ENCODE measurements at places on chromosomes 12 and 14.

- no peak for DNase-seq
Observed at GRCh38 chr12:130796985-130797686, 41.9 kb downstream of the STX2 start.

- no peak for DNase-seq
Observed at GRCh38 chr14:77574446-77575115, 41.9 kb downstream of the SPTLC2 start.

- DNase-seq, result no peak
Observed at GRCh38 chr12:123989168-123989567, 16.2 kb downstream of the ZNF664 start.

DNA sequence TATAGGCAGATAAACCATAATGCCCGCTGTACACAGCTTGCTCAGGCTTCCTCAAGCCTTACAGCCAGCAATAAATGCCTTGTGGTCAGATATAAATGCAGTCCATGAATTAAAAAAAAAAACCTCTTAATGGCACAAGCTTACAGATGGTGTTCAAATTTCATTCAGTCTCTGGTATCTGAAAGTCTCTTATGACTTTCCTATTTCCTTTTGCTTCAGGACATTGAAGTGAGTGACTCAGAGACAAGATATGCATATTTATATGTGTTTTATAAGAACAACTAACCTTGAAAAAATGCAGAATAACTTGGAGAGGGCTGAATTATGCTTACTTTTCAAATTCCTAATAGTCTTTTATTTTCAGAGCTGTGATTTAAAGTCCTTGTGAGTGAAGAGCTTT is 426.9 kb upstream of the MIS18BP1 start:
- DNase-seq, result no peak

DNA sequence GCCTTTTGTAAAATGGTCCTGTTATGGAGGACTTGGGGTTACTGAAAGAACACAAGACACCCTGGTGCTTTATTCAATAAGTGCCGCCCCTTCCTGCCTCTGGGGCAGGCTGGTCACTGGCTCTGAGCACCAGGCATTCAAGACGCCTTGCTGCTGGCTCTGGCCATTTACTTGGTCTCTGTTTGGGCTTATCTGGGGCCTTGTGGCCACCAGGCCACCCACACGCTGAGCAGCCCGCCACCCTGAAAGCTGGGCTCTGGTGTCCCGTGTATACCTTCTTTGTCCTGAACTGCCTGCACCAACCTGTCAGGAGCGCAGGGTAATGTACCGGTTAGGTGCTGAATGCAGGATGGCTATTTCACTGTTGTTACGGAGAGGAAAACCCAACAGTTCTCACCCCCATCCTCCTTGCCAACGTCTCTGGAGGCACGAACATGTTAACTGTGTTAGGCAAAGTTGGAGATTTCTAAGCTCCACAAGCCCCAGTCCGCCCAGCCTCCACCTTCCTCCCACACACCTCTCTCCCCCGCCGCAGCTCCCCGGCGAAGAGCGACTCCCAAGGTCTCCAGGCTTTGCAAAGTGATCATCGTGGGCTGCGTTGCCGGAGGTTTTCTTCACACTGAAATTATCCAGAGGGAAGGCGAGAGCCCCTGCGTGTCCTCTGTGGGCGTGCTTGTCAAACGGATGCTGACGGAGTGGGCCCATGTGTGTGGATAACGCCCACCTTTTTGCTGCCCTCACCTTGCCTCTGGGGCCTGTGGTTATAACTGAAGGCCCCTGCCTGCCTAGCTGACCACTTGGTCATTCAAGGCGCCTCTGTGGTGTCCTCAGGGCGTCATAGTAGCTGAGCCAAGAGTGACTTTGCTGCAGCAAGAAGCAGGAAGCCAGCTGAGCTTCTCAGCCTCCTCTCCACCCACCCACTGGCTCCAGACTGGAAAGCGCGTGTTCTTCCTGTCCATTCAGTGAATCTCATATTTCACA is 18.8 kb upstream of the BEGAIN start:
- no peak for DNase-seq

- DNase-seq, result no peak
Observed at GRCh38 chr14:42855085-42855484, 1248.4 kb downstream of the LRFN5 start.

DNA sequence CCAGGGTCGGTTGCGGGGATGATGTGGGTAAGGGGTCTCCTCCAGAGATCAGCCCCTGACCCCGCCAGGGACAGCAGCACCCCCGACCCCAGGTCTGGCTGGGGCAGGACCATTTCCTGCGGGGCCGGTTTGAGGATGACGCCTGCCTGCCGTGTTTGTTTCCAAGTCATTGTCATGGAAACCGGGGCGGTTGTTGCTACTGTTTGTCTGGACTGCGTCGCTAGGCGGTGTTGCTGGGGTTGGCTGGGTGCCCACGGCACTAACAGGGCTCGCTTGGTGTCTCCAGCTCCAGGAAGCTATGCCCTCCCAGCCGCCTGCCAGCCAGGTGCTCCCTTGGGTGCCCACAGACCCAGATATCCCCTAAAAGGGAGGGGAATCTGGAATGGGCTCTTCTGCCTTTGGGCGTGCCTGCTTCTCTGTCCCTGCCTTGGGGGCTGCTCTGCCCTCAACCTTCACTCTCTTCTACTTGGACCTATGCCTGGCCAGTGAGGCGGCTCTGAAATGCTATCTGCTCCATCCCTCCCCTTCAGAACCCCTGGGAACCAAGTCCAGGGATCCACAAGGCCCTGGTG is 4.7 kb upstream of the CRIP1 start:
- peak; percentile 82 for DNase-seq

- DNase-seq, result no peak
Observed at GRCh38 chr14:77598366-77599070, 17.9 kb downstream of the SPTLC2 start.

DNA sequence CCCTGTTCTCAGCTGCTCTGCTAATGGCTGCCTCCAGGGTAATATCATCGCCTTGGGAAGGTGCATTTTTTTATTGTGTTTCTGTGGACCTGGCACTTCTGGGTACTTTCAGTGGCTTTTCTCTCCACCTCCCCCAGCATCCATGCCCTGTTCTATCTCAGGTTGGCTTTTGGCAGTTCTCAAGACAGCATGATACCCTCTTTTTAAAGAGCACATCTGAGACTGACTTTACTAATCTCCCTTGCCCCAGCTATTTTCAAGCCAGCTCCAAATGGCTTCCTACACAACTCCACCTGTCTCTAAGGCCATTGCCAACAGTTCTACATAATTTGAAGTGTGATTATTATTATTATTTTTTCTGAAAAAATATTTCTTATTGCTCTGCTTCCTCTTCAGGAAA is 39.1 kb downstream of the CCDC175 start:
- no peak for DNase-seq
